ENCODE measurements at places on chromosomes 6 and 20. TPM values are rescaled to one million over a fixed set of nuclear protein-coding genes. Genes with fewer than 3 reads are reported as not detected.
A peak's percentile ranks its signal among the peaks of the same experiment; 100 is the strongest.

DNA sequence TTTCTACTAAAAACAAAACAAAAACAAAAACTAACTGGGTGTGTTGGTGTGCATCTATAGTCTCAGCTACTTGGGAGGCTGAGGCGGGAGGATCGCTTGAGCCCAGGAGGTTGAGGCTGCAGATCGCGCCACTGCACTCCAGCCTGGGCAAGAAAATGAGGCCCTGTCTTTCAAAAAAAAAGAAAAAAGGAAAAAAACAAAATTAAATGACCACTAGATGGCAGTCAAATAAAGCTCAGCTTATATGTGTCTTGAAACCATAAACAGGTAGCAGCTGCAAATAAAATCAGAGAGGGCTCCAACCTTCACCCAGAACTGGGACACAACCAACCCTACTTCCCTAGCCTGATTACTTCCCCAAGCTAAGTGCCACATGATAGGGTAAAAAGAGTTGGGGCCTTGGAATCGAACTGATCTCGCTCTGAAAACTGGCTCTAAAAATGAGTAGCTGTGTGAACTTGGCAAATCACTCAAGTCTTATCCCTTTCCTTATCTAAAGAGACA is 67.1 kb upstream of the ADGRF4 start:
- ATAC-seq, result no peak

GRCh38 chr6:158654498-158654897 is 4.6 kb downstream of the SYTL3 start:
- ATAC-seq, result peak; percentile 97

GRCh38 chr20:3042625-3043024 is 797 bp upstream of the GNRH2 start:
- peak; percentile 17 for ATAC-seq

DNA sequence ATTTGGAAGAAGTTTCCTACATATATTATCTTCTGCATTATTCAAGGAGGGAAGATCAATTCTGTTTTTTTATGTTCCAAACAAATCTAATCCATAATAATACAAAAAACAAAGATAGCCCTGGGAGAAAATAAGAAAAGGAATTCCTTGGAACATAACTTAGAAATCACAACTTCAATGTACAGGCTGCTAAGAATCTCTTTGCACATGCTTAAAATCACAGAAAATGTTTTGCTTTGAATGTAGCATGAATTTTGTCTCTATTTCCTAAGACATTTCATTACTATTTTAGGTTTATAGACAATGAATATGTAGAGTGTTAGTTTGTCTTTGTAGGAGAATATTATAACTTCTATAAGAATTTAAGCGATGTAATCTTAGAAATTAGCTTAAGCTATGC is 700.1 kb downstream of the RNF144B start:
- no peak for ATAC-seq

DNA sequence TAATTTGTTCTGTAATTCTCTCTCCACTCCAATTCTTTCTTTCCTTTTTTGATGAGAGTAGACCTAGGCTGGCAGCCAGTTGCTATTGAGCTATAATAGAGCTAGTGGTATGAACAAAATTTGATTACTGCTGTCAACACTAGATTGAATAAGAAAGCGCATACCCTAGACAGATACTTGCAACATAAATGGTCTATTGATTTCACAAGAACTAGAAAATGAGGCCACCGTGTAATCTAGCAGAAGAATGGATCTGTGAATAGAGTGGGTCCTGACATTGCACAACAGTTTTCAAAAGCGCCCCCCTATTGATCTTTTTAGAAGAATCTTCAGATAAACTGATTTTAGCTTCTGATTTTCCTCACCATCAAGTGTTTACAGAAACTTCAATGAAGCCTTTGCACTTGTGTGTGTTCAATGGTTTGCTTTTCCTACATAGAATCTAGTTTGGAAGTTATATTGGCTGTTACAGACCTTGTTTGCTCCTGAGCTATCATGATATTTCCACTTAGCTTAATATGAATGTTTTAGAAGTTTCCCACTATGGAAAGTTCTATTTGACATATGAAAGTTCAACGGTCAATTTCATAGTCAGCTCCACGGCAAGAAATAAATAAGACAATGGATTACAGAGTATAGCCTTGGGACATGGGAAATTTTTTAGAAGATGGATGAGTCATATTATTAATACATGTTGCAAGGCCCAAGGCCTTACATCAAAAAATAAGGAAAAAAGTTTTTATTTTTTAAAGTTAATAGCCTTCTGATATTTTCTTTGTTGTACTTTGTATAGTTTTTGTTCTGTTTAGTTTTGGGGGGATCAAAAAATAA is 55.6 kb downstream of the UTRN start:
- ATAC-seq, result no peak

DNA sequence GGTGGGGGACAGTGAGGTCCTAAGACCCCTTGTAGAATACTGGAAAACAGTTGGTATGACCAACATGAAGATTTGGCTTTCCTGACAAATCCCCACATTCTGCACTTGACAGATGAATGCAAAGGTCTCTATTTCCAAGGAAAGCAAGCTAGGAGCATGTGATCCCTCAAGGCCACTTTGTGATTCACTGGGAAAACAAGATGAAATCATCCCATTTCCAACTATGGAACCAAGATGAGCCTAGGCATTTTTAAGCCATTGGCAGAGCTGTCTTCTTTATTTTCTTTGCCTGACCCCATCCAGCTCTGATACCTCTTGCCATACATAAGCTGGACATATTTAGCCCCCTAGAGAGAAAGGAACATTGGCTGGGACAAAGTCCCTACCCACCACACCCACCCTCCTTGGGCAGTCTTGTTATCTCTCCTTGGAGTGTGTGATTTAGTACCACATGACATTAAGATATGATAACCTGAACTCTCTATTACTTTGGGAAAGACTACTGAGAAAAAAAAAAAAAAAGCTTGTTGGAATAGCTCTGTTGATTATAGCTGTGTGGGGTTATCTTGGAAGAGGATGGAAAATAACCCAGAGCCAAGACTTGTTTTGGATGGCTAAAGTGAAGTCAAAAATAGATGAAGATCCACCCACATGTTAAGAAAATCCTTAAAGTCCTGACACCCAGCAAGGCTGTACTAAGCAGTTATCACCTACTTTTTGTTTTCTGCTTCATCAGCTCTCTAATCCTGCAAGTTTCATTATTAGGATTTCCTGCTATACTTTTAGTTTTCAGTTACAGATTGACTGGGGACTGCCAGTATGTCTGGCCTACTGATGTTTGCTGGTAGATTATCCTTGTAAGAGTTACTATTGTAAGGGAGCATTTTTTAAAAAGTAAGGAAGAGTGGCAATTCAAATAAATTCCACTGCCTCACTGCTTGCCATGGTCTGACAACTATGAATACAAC is 90.1 kb upstream of the PREP start:
- no peak for ATAC-seq

- no peak for ATAC-seq
These were observed 38.2 kb downstream of the NCR2 start for GRCh38 chr6:41373627-41373918.

- no peak for ATAC-seq
These were observed 233.5 kb downstream of the DHX35 start for GRCh38 chr20:39195582-39196021.

DNA sequence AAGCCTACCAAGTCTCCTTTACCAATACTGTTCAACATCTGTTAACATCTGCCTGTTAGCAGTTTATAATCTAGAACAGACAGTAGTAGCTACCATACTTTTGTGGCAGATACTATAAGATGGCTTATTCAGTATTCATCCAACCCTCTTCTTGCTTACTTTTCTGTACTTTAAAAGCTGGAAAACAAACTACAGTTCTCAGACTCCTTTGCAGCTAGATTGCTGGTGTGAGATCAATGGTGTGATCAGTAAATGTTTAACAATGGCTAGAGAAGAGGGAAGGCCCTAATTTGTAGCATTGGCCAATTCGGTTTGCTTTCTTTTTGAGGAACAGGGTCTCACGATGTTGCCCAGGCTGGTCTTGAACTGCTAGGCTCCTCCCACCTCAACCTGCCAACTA is 3.5 kb upstream of the REV3L start:
- no peak for ATAC-seq

Gene GABRR2
- total RNA-seq, result not detected

Gene CASS4
- 2.0 TPM for total RNA-seq

Measured in gastroesophageal sphincter (tissue), 4 donors.